ENCODE measurements at places on chromosomes 12 and 14.

- DNase-seq: no peak
These were observed 84.2 kb upstream of the LRIG3 start for GRCh38 chr12:59004456-59004855.

- DNase-seq: no peak
These were observed 46.1 kb downstream of the BEGAIN start for GRCh38 chr14:100540926-100541620.

DNA sequence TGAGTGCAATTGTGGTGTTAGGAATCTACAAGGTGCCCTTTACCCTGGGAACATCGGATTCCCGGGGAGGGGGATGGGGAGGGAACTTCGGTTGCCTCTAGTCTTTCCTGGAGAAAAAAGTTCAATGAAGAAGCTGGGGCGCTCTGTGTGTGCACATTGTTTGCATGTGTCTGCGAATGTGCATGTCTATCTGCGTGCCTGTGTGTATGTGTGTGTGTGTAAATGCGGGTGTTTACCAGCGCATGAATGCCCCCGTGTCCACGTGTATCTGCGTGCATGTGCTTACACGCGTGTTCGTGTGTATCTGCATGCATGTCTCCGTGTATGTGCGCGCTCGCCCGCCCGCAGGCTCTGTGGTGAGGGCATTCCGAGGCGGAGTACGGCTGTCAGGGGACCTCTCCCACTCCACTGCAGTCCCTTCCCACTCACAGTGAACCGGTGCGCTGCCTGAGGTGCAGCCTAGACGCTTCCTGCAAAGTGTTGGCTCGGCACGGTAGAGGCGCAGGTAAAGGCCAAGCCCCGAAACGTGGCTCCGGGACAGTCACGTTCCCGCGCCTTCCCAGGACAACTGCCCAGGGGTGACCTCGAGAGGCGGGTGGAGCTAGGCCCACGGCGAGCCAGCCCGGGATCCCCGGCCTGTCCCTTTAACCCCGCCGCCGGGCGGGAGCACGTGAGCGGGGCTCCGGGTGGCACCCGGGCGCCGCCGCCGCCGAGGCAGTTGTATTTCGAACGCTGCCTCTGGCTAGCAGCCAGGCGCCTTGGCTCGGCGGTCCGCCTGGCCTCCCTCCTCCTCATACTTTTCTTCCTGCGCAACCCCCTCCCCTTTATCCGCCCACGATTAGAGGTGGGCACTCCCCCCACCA lies 539 bp upstream of the HMGA2 start:
- peak; percentile 62 for DNase-seq

- DNase-seq: no peak
These were observed 33.4 kb downstream of the NELL2 start for GRCh38 chr12:44842669-44843068.

GRCh38 chr14:101853455-101854018 lies 92.0 kb downstream of the PPP2R5C start:
- DNase-seq: no peak

- DNase-seq: peak; percentile 74
These were observed 142.7 kb downstream of the TTLL5 start for GRCh38 chr14:75803765-75804164.

DNA sequence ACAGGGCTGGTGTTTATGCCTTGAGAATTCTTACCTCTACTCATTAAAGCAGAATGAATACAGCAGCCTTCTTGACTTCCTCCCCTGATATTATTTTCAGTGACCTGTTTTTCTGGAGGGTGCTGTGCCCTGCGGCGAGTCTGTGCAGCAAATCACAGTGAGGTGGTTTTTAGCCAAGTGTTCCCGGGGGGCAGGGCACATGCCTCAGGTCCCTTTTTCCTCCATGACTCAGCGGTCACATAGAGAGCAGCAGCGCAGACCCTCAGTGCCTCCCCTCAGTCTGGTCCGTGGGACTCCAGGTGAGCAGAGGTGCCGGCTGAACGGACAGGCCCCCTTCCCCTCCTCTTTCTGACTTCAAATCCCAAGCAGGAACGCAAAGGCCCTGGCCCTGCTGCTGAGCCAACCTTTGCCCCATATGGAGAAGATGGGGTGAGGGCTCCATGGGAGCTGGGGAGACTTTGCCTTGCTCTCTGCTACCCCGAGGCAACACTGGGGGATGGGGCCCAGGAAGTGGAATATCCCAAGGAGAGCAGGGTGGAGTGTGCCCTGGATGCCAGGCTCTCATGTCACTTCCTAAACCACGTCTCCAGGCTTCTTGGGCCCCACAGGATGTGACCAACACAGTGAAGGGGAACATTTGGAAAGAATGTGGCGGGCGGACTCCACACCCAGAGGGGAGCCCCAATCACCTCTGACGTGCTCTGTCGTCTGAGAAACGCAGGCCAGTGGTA lies 90.0 kb downstream of the DHRS2 start:
- peak; percentile 31 for DNase-seq

DNA sequence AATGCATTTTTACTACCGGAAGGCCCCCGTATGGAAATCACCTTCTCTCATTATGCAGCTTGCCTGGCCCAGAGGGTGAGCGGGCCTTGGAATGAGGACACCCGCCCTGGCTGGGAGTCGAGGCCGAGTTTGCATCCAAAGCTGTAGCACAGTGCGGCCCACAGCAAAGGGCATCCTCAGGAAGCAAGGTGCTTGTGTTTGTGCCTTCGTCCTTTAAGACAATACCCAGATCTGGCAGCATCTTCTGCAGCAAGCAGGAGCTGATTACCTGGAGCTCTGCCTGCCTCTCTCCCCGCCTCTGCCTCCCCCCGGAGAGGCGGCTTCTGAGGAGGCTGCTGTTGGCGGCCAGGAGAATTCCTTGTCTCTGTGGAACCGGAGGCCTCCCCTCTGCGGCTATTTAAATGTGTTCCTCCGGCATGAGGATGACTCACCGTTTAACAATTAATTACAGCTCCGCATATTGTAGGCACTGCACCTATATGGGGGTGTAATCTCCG lies 145.3 kb downstream of the CACNA1C start:
- peak; percentile 90 for DNase-seq

DNA sequence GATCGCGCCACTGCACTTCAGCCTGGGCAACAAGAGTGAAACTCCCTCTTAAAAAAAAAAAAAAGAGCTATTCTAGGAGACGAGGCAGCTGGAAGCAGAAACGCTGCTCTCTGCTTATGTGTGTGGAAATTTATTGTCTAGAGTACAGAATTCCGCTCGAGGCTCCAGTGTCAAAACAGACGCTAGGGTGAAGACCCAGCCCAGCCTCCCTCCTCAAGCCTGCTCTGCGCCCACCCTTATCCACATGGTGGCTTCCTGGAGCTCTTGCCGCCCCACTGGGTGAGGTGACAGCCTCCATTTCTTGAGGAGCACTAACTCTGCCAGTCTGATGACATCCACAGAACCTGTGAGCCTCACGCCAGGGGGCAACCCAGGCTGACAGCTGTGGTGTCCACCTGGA lies 49.5 kb upstream of the DLK1 start:
- DNase-seq: no peak

DNA sequence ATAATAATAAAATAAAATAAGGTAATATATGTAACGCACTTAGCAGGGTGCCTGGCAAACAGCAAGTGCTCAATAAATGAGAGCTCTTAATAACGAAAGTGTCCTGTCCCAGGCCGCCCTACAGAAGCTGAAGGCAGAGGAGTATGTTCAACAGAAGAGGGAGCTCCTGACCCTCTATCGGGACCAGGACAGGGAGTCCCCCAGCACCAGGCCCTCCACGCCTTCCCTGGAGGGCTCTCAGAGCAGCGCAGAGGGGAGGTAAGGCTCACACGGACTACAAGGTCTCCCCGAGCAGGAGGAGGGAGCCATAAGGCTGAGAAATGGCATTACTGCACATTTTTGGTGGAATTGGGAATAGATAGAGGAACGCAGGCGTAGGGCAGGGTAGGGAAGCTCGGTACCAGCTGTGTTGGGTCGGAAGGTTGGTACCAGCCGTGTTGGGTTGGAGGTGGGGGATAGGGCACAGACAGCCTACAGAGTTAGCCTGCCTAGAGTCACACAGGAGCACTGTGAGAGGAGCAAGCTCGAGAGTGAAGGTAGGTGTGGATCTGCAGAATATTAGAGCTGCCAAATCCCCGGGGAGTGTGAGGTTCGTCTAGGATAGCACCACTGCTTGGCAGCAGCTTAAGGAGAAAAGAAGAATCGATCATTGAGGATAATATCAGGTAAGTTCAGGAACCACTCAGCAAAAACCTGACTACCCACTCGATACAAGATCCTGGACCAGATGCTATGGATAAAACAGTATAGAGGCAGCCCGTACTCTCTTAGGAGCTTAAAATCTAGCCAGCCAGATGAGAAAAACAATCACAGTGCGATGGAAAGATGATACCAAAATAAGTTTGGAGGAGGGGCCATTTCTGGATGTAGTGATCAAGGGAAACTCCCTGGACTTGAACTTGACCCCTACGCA lies 15.3 kb downstream of the TNFRSF1A start:
- peak; percentile 76 for DNase-seq

Data from fibroblast of skin of right biceps (primary cell).